ENCODE measurements at places on chromosomes 1 and 21.

DNA sequence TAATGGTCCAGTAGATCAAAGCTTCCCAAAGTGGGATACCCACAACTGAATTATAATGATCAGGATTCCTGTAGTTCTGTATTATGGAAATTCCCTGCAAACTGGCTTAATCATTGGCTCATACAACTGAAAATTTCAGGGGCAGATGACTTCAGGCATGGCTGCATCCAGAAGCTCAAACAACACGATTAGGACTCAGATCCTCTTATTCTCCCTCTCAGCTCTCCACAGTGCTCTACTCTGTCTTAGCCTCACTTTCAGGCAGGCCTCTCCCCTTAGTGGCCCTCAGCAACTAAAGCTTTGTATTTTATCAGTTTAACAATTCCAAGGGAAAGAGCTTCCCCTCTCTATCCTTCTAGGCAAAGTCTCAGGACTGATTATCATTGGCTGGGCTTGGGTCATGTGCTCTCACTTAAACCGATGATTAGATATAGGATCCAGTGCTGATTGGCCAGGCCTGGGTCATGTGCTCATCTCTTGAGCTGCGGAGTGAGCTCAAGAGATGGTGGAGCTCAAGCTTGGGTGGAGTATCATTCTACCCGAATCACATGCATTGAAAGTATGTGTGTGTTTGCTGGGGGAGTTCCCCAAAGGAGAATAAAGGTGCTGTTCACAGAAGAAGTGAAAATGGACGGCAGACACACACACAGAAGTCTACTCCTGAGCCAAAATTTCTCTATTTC is 57.9 kb upstream of the RUNX3 start:
- DNase-seq: no peak

- peak; percentile 28 for DNase-seq
These were observed 982 bp downstream of the SLC9A1 start for GRCh38 chr1:27153927-27154358.

DNA sequence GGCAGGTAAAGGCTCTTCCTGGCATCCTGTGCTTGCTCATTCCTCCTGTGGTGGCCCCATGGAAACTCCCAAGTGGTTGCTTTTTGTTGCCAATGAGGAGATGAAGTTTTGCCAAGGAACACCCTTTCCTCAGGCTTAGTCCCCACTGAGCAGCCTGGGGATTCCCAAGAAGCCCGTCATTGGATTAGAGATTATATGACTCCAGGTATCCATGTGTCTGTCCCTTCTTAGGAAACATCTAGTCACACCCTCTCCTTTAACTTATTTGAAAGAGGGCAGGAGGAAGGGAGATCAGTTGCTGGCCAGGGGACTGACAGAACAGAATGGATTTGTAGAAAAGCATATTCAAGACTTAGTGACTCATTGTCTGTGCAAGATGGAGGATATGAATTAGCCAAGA is 3.8 kb upstream of the LCE3A start:
- no peak for DNase-seq

GRCh38 chr1:167864392-167865032 is 49.4 kb downstream of the ADCY10 start:
- DNase-seq: no peak

DNA sequence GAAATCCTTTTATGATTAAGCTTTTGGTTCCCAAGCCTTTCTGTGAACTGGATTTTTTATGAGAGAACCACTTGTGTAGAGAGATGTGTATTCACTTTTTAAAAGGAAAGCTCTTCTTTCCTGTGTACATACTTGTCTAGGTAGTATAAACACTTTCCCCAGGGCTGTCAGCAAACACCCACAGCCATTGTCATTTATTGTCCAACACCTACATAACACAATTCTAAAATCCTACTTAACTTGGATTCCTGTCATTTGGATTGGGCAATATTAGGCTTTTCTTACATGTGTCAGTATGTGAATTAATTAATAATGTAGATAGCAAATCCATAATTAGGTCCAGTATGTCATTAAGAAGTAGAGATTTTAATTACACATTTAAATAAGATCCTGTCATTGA is 12.3 kb downstream of the DDX20 start:
- no peak for DNase-seq

DNA sequence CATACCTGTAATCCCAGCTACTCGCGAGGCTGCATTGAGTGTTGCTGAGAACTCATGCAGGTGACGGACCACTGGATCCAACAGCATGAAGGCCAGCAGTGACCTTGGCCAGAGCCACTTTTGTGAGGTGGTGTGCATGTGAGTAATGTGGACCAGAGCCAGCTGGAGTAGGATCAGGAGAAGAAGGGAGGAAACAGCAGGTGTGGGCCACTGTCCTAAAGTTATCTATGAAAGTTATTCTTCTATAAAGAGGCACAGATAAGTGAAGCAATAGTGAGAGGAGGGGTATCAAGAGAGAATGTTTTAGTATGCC is 47.8 kb downstream of the TCP10L start:
- DNase-seq: no peak

DNA sequence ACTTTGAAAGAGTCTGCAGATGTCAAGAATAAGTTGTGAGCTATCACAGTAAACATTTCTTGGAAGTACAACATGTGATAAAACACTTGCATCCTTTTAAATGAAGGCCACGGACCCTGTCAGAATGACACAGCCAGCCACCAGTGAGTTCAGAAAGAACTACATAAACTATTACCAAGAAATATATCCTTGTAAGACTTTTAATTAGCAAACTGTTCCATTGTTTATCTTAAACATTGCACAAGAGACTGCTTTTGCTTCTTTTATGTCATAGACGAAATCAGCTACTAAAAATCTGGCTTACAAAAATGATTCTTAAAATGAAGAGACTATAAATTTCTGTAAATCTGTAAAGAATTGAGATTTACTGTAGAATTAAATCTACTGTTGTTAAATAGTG is 17.9 kb downstream of the LRRC7 start:
- DNase-seq: no peak

DNA sequence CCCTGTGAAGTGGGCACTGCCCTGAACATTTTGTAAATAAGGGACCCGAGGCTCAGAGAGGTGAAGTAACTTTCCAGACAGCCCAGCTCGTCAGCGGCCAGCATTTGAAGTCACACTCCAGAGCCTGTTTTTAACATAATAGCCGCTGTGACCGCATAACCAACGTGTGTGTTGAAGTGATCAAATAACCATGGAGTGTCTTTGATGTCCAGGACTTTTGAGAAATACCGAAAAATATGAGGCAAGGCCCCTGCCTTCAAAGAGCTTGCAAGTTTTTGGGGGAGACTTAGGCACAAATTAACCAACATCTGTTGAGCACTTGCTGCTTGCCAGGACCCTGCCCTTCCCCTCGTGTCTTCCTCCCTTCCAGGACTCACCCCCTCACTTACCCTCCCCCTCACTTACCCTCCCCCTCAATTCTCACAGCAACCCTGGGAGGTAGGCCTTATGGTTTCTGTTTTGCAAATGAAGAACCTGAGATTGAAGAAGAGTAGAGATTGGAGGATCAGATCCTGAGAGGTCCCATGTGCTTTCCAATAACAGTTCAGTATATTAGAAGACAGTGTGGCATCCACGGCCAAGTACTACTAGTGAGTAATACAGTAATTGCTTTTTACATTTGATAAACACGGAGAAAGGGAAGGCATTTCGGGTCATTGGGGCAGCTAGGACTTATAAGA is 1.3 kb upstream of the SLC16A1 start:
- DNase-seq: peak; percentile 50

DNA sequence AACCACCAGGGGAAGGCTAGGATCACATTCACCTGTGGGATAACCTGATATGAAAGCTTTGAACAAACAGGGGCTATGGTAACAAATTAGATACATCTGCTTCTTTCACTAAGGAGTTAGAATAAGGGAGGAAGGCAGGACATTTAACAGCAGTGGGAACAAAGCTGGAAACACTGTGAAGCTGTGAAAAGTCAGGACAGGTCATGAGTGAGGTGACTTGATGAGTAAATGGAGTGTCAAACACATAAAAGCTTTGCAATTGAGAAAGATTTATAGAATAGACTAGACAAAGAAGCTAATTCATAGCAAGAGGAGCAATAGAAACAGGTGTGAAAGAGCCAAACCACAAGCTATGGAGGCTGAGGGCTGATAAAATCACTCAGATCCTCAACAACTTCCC is 110.0 kb downstream of the ASTN1 start:
- no peak for DNase-seq

- DNase-seq: no peak
These were observed 23.2 kb upstream of the CNIH3 start for GRCh38 chr1:224592636-224593582.

- DNase-seq: peak; percentile 52
These were observed 8.3 kb upstream of the TNFRSF9 start for GRCh38 chr1:7948960-7949359.
